ENCODE measurements at places on chromosomes 7 and 10.

GRCh38 chr10:33746836-33747268 lies 412.4 kb upstream of the NRP1 start:
- peak; percentile 57 for DNase-seq

DNA sequence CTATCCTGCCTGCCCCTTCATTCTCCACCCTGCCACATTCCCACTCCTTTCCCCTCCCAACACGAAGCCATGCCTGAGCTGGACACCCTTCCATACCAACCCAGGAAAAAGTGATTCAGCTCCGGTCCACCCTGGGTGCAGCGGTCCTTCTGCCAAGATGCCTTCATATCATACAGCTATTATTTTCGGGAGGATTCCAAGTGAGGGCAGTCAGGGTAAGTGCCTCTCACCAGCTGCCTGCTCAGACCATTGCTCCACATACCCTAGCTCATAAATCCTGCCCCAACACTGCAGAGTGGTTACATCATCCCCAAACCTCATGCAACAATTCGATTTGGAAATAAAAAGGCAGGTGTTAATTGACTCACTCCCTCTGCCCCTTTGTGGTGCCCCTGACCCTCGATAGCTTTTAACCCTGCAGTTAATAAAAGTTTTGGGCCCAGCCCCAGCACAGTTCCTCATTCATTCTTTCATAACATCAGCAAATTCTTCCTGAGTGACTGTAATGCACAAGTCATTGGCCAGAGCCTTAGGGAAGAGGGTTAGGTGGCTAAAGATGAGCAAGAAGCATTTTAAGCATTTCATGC lies 42.6 kb downstream of the ZNF503 start:
- no peak for DNase-seq

- no peak for DNase-seq
Observed at GRCh38 chr7:130114776-130115175, 44.4 kb downstream of the KLHDC10 start.

DNA sequence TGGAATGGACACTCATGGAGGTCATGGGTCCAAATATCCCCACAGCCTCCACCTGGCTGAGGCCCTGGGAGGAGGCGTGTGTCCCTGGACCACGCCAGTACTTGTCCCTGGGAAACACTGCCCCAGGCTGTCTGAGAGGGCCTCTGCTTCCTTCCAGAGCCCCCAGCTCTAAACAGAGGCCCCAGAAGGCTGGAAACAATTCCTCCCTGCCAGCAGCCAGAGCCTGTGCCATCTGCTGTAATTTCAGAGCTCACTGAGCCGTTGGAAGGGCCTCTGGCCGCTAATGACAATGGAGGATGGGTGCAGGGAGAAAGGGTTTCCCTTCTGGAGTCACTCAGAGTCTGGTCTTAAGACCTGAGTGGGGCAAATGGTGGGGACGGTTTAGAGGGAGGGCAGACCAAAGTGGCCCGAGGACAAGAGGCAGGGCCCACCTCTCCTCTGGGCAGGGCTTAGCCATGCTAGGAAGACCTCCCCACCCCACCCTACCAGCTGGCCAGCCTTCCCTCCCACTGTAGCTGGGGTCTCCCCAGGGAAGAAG lies 7.1 kb downstream of the CHAT start:
- DNase-seq = peak; percentile 73

DNA sequence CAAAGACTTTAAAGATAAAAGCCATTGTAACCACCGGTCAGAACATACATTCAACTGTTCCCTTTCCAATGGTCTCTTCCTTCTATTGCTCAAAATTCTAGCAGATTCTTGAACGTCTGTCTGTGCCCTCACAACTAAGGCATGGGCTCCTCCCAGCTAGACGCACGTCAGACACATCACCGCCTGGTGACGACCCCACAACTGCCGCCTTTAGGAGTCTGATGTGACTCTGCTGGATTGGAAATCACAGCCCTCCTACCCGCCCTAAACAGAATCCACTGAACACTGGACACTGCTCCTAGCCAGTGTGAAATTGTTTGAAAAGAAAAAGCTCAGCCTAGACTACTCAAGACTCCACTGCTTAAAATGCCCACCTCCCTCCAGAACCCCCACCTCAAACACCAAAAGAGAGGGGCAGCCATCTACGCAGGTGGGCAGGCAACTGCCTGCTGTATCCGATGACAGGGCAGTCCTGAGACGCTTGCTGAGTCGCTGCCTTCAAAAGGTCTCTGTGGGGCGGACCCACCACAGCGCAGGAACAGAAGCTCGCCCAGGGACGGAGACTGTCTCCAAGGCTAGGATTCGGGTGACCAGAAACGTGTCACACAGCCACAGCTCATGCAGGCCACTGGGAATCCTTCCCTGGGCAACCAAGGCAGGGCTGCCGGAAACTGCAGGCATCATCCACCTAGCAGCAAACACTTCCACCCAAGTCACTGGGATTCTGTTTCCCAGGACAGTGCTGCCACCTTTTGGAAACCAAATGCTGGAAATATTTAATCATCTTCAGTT lies 34.7 kb downstream of the GSDME start:
- peak; percentile 76 for DNase-seq

DNA sequence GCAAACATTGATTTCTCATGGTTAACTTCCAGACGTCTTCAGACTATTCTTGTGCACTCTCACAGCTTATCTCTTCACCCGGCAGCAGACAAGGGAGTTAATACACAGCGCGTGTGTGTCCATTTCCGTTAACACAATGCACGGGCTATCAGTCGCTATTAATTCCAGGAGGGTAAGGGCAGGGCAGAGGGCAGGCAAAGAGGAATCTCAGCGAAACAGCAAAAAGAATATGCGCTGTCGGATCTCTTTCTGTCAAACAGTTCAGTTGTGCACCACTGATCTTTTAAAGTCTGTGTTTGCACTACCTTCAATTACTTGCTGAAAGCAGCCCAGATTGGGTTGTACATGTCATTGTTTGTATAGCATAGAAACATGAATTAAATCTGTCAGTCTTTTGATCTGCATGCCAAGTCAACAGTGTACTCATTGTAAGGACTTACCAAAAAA lies 41.1 kb upstream of the CABCOCO1 start:
- peak; percentile 87 for DNase-seq
